ENCODE measurements at places on chromosomes 4 and X.

GRCh38 chrX:118396113-118396512 is 50.2 kb downstream of the WDR44 start:
- DNase-seq: no peak

- no peak for DNase-seq
Measured at GRCh38 chr4:37754410-37755185, 68.4 kb upstream of the RELL1 start.

GRCh38 chr4:115711575-115711974 is 598.2 kb upstream of the NDST4 start:
- no peak for DNase-seq

DNA sequence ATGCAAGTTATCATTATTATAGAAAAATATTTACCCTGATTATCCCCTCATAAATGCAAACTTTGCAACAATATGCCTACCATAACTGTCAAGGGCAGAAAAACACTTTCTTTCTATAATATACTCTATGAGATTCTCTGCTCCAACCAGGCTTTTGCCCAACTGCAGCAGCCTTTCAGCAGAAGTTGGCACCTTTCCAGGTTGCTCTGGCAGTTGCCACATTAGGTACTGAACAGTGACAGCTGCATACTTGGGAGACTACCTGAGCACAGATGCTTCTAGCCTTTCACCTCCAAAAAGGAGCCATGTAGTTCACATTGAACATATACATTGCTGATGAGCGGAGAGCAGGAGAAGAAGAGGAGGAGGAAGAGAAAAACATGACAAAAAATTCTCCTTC is 69.5 kb upstream of the BRWD3 start:
- DNase-seq: no peak

DNA sequence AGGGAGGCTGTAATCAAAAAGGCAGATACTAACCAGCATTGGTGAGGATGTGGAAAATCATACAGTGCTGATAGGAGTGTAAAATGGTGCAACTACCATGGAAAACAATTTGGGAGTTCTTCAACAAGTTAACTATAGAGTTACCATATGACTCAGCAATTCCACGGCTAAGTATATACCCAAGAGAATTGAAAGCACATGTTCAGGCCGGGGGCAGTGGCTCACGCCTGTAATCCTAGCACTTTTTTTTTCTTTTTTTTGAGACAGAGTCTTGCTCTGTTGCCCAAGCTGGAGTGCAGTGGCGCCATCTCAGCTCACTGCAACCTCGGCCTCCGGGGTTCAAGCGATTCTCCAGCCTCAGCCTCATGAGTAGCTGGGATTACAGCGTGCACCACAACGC is 15.0 kb upstream of the CD99L2 start:
- DNase-seq: no peak

- DNase-seq: no peak
Measured at GRCh38 chr4:153852501-153852900, 63.6 kb upstream of the SFRP2 start.

DNA sequence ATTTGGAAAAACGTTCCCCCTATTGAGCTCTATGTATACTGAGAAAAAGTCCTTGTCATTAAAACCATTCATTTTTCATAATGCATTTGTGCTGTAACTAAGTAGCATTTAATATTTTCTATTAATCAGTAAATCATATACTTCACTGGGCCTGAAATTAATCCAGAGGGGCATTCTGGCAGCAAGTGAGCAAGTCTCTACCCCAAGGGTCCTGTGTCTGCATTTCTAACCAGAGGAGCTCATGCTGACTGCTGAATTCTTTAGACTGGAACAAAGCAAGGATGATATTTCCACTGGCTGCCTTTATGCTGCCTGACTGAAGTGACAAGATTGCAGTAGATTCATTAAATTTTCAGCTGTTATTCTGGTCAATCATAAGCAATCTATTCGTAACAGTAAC is 246.5 kb downstream of the SLITRK2 start:
- no peak for DNase-seq

DNA sequence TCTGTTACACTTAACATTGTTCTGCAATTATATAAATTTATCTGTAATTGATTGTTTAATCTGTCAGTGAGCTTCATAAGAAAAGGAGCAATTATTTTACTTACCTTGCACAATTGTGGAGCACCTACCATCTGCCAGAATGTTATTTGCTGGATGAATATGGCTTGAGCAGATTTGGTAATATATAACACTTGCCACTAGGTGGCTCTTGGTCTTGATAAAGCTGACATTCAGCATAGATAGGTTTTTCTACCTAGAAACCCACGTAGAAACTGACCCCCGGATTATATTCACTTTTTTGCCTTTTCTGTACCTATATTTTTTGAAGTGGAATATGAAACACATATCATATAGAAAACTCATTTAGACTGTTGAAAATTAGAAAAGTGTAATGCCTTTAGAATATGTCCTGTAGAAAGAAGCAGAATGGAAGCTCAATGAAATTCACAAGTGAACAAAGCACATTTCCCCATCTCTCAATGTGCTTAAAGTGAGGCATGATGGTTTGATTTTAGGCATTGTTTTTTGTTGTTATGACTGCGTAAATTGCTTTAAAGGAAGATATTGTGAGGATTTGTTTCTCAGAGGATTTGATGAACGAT is 9.5 kb downstream of the RBPJ start:
- no peak for DNase-seq

All from activated T-helper 1 cell treated with anti-CD3 and anti-CD28 coated beads, Interleukin-2, amount 50 U/mL, for 16 hours (primary cell).